ENCODE measurements at places on chromosomes 6 and 20.
A peak's percentile ranks its signal among the peaks of the same experiment; 100 is the strongest.

GRCh38 chr20:8265588-8265987 lies 133.5 kb downstream of the PLCB1 start:
- DNase-seq: no peak

GRCh38 chr20:36741072-36741471 lies 4.8 kb downstream of the NDRG3 start:
- no peak for DNase-seq

DNA sequence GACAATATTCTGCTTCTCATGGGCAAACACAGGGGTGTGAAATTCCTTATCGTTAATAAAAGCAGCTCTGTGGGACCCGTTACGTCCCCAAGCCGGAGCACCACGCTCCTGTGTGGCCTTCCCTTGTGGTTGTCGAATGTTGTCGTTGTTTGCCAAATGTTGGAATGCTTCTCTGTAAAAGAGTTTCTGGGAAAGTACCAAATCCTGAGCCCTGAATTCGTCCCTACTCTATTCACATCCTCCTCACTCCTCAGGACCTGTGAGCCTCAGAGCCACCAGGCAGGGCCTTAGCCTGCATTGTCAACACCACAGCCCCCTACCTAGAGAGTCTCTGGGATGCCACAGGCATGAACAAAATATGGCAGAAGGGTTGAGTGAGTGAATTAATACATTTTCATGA lies 64.0 kb downstream of the THBS2 start:
- peak; percentile 45 for DNase-seq

DNA sequence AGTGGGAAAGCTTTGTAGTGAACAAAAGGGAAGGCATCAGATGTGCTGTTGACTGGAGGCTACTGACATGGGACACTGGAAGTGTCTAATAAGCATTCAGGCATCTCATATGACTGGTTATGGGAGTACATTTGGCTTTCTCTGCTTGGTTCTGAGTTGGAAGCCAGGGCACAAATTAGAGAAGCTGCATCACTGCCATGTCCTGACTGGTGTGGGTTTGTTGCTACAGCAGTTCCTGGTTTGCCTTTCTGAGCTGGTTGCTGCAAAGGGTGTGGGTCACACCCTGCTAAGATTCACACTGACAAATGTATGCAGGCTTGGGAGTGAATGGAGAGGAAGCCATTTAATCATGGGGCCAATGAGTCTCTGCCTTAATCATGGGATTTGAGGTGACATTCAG lies 36.2 kb upstream of the NANP start:
- DNase-seq: no peak

GRCh38 chr6:139823099-139823807 lies 448.8 kb upstream of the CITED2 start:
- no peak for DNase-seq
